ENCODE measurements at places on chromosomes 13 and 19.

- no peak for DNase-seq
These were observed 175.3 kb downstream of the ZIC5 start for GRCh38 chr13:99796175-99796819.

DNA sequence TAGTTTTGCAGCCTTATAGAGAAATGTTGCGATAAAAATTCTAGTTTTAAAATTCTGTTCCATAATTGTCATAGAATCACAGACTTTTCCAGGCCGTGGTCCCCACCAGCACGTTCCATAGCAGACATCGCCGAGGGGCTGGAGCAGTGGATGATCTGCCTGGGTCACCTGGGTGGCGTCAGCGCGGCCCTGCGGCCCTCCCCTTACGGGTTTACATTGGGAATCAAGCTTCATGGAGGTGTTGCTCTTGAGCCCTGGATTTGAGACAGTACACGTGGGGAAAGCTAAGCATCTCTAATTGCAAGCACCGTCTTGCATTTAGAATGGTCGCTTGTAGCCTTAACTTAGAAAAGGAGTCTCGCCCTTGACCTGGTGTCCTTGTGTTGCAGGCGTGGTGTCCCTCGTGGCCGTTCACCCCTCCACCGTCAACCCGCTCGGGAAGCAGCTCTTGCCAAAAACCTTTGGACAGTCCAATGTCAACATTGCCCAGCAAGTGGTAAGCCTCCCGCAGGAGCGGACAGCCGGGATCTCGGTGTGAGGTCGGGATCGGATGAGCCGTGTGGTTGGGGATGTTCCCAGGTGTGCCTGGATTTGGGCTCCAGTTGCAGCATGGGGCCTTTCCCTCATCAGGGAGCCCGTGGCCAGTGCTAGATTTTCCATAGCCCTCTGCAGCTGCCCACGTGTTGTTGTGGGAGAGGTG lies 35.1 kb downstream of the ATP4B start:
- no peak for DNase-seq

DNA sequence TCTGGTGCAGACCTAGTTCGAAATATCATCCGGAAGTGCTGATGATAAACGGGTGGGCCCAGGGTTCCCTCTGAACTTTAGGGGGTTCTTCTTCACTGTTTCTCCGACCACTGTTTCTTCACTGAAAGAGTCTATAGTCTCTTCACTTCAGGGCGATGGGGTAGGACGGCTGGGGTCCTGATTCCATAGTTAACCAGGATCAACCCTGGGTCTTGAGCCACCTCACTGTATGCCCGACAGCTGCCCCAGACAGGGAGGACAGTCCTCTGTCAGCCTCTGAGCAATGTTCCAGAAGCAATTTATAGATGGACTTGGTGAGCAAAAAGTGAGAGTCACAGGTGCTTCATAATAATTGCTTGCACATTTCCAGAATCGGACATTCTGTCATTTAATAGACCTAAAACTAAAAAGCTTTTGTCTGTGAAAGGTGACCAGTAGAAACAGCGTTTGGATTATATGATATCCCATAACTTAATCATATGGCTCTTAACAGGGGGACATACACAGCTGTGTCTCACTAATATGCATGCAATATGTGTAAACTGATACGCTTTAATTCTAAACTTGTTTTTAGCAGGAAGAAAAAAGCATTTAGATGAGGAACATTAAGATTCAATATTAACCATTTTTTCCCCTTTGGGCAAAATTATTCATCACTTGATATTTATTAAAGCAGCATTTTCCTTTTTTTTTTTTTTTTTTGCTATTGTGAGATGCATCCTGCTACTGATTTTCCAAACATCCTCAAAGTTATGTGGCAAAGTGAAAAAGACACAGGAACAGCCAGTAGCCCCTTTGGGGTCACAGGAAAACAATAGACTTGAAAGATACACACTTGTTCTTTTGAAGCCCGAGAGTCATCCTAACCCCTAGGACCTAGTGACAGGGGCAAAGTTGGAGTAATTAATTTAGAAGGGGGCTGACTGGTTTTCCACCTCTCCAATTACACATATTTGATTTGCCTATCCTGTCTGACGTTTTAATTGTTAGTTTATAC lies 277.0 kb downstream of the ZNF536 start:
- no peak for DNase-seq

DNA sequence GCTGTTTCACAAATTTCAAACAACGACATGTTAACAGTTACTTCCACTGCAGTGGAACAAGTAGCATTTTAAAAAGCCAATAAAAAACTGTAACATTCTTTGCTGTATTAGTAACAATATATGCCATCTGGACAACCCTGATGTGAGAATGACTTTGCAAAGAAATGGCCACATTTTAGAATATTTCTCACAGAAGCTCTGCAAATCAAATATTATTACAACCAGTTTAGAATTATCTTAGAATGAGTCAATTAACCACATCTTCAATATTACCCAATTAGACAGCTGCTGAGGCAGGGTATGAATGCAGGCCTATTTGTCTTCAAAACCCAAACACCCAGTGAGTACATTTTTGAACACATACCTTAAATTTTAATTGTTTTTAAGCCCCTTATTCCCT lies 3.2 kb downstream of the ZNF699 start:
- DNase-seq: no peak

- DNase-seq: no peak
These were observed at the start of gene ZNF560 for GRCh38 chr19:9498183-9498902. Gene ZNF560, minus strand, starts transcription at chr19:9498616. Its CDS starts 23,303 bp downstream, at chr19:9475313.
